ENCODE measurements at places on chromosomes 4 and X. TPM values are rescaled to one million over a fixed set of nuclear protein-coding genes. Genes with fewer than 3 reads are reported as not detected.

DNA sequence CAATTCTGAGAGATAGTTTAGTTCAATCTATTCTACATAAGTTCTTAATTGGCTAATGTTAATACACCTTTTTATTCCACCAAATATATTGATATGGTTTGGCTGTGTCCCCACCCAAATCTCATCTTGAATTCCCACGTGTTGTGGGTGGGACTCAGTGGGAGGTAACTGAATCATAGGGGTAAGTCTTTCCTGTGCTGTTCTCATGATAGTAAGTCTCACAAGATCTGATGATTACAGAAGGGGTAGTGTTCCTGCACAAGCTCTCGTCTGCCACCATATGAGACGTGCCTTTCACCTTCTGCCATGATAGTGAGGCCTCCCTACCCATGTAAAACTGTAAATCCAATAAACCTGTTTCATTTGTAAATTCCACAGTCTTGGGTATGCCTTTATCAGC lies 11.3 kb downstream of the PPA2 start:
- DNase-seq: no peak

DNA sequence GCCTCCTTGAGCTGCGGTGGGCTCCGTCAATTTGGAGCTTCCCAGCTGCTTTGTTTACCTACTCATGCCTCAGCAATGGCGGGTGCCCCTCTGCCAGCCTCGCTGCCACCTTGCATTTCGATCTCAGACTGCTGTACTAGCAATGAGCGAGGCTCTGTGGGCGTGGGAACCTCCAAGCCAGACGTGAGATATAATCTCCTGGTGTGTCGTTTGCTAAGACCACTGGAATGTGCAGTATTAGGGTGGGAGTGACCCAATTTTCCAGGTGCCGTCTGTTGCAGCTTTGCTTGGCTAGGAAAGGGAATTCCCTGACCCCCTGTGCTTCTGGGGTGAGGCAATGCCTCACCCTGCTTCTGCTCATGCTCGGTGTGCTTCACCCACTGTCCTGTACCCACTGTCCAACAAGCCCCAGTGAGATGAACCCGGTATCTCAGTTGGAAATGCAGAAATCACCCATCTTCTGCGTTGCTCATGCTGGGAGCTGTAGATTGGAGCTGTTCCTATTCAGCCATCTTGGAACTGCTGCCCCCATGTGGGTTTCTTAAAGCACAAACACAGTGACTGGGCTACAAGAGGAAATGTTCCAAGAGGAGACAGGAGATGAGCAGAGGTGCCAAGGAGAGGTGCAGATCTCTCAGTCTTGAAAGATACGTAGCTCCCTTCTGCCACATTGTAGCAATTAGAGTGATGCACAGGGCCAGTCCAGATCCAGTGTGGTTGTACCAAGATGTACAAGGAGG lies 193.0 kb upstream of the IGFBP7 start:
- DNase-seq: no peak

DNA sequence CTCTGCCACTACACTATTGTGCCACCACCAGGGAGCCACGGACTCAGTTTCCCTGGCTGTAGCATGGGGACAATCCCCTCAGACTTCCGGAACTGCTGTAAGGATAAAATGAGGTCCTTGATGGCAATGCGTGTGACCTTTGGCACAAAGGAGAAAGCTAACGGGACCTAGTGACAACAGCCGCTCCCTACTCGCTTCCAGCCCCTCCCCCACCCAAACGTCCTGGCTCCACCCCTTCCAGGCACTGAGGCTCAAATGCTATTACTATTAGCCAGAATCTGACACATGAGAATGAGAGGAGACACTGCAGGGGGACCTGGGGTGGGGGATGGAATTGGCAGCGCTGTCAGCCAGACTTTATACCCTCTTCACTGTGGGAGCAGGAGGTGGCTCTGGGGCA lies 5.4 kb upstream of the DUSP9 start:
- DNase-seq: no peak

- DNase-seq: no peak
These were observed 188.0 kb downstream of the STIM2 start for GRCh38 chr4:27048429-27049238.

Gene USP17L15
- not detected for total RNA-seq

Gene DEFB131A
- not detected for total RNA-seq
